Fibroblast of villous mesenchyme (primary cell): ENCODE measurements at places on chromosomes 3 and 15. TPM values are rescaled to one million over a fixed set of nuclear protein-coding genes. Genes with fewer than 3 reads are reported as not detected.

CPLX3 gene
- not detected in 2 replicates for total RNA-seq

RBP2 gene
- total RNA-seq = not detected in 2 replicates

GRCh38 chr3:24773798-24774197 lies 279.1 kb upstream of the THRB start:
- DNase-seq = peak; percentile 63

GRCh38 chr3:142866841-142867631 lies 21.8 kb downstream of the PCOLCE2 start:
- DNase-seq = no peak

DNA sequence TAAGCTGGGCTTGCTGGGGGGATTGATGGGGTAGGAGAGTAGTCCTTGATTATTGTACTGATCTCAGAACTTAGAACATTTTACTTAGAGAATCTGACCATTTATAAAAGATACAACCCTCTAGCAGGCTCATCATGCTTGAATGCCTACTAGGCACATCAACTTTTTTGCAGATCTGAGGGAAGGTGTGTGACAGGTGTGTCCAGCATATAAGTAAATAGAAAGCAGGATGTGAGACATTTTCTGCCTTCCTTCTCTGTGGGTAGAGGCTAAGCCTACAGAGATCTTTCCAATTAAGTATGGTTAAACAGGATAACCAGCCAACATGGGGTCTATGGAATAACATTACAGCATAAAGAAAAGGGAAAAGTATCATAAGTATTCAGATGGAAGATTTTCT lies 159.1 kb downstream of the AKAP13 start:
- no peak for DNase-seq

GRCh38 chr3:42447481-42447880 lies 37.1 kb upstream of the LYZL4 start:
- DNase-seq = no peak

GRCh38 chr15:66851311-66852063 lies 149.5 kb downstream of the SMAD6 start:
- peak; percentile 97 for DNase-seq

- DNase-seq = peak; percentile 83
Observed at GRCh38 chr15:55289746-55290527, at the start of gene RAB27A. RAB27A (minus strand) TSS chr15:55289813; CDS start chr15:55234934, 54,879 bp downstream.

DNA sequence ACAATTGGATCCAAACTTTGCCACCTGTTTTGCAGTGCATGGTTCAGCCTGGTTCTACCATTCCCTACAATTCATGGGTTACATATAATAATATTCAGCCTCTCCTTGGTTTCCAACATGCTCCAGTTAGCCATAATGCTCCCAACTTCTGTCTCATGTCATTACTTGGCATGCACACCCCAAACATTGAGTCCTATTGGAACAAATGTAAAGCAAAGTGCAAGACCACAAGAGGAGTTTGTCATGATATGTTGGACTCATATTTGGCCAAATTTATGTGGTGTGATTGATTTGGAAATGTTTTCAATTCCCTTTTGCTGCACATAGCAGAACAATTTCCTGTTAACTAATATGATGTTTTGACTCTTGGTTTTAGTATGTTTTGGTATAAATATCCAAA lies 50.2 kb downstream of the KCNAB1 start:
- DNase-seq = no peak

DNA sequence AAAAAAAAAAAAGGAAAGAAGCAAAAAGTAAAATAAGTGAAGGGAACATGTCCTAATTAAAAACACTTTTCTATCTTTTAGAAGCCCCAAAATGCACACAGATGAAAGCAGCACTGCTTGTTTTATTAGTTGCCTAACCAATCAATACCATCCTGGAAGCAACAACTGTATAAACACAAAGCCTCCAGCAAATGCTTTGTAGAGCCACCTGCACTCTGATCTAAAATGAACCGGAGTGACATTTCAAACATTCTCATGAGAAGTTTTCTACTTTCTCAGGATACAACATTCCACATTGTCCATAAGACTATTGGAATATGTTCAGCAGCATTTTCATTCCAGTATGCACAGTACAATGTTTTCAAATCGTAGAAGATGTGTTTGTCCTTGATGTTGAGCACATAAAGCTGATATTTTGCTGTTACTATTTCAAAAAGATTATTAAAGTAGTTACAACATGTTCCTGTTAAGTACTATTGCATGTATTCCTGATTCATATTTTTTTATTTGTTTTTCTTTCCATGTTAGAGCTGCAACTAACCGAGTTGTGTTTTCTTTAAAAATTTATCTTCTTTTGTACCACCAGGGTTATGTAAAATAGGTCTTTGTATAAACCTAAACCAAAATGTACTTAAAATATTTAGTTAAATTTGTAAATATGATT lies 50.3 kb upstream of the PLSCR5 start:
- DNase-seq = no peak

DNA sequence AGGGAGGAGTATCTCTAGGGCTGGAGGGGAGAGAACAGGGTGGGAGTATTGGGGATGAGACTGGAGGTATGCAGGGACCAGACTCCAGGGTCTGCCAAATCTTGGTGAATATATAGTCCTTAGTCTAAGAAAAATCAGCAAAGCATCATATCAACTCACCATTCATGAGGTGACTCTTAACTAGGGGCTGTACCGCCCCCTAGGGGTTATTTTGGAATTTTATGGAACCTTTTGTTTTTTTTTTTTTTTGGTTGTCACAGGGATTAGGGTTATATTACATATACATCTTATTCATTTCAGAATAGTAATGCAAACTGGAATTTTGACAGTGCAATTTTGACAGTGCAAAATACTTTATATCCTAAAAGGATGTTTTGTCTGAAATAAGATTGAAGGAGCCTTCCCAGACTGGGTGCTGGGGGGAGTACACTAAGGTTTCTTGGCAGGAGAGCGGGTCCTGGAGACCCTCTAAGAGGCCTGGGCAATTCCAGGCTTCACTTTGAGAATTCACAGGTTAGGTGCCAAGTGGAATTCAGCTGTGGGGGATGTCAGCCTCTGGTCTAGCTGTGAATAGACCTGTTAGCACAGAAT lies 7.5 kb downstream of the CMTM7 start:
- DNase-seq = peak; percentile 66

DNA sequence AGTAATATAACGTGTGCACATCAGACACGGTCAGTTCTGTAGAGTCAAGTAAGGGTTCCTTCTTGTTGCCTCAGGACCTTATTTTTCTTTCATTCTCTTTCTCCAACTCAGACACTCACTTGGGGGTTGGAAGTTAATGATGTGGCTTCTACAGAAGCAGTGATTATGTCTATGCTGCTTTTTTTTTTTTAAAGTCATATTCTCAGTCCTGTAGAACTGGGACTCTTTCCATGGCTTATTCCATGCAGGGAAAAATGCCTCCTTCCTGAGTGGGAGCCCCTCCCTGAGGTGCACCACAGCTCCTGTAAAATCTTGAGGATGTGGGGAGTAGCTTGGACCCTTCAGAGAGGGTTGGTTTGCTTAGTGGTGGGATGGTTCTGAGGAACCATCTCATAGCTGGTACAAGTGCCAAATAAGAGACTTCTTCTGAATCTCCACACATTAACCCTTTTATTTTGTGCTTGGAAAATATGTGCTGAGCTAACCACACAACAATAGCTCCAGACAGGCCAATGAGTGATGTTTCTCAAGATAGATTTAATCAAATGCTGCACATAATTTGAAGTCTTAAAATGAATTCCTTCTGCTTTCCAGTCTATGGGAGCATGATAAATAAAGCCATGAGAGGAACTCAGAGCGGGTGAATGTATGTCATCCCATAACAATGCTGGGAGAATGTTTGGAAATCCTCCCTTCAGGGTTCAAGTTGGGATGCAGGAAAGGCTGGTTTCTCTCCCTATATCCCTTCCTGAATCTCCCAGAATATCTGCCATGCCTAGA lies 23.3 kb upstream of the FSTL1 start:
- no peak for DNase-seq

GRCh38 chr3:101667844-101668243 lies 9.1 kb downstream of the ZBTB11 start:
- DNase-seq = no peak
